Activated CD4-positive, alpha-beta T cell treated with anti-CD3 and anti-CD28 coated beads, Interleukin-2, amount 10 ng/mL, durations not matched to agents 24 days and 14 days (primary cell): ENCODE measurements at places on chromosomes 11 and 22. TPM values are rescaled to one million over a fixed set of nuclear protein-coding genes. Genes with fewer than 3 reads are reported as not detected.

Gene OR5B21
- not detected in 2 replicates for total RNA-seq

- H3K36me3 ChIP-seq: no peaks in the 10 kb centered on the region
- H3K4me1 ChIP-seq: no peaks in the 10 kb centered on the region
- H3K27me3 ChIP-seq: peaks cover 20% of the 10 kb centered on the region
Measured at GRCh38 chr11:57358543-57358961, 20.4 kb downstream of the P2RX3 start.

DNA sequence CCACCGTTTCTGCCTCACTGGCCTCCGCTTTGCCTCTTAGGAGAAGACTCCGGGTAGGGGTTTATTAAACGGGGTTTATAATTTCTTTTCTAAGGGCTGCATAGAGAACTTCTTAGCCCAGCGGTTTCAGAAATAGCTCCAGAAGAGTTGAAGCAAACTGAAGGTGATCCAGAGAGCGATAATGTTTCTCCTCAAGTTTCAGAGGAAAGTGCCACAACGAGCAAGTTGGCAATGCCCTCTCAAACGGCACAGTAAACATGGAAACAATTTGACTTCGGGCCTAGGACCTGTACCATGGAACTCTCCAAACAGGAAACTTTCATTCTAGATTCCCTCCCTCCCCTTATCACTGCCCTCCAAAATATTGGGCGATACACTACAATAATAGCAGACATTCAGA lies 1.0 kb downstream of the ADSL start:
- H3K36me3 ChIP-seq: peaks cover 24% of the 10 kb centered on the region
- peaks cover 30% of the 10 kb centered on the region for H3K4me1 ChIP-seq
- H3K27me3 ChIP-seq: no peaks in the 10 kb centered on the region
- no peak for DNase-seq
- peak overlapping the region; percentile 93 for H3K4me3 ChIP-seq
- peak overlapping the region; percentile 97 for H3K27ac ChIP-seq

- H3K27ac ChIP-seq: no peak overlapping the region
- H3K36me3 ChIP-seq: no peaks in the 10 kb centered on the region
- DNase-seq: no peak
- H3K4me3 ChIP-seq: no peak overlapping the region
- no peaks in the 10 kb centered on the region for H3K27me3 ChIP-seq
- H3K4me1 ChIP-seq: no peaks in the 10 kb centered on the region
Measured at GRCh38 chr11:126781942-126782341, 218.6 kb downstream of the KIRREL3 start.

DNA sequence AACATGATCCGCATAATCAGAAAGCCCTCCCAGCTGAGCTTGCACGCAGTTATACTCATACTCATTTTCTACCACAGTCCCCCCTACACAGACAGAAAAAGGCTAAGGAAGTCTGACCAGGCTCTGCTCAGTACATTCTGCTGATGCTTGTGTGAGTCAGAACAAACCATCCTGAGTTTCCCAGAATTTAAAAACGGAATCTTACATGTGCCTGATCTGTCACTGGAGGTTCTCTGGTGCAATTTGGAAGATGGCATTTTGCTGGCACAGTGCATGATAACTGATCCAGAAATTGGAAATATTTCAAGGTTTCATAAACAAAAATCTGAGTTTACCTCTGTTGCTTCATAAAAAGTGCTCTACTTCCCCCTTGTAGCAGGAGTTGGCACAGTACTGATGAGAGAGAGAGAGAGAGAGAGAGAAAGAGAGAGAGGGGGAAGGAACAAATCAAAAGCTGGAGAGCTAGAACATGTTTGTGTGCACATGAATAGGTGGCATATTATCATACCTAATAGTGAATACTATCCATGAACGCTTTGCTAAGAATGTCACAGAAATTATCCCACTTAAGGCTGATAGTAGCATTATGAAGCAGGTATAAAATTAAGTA lies 1085.3 kb downstream of the DLG2 start:
- no peaks in the 10 kb centered on the region for H3K4me1 ChIP-seq
- no peaks in the 10 kb centered on the region for H3K27me3 ChIP-seq
- H3K36me3 ChIP-seq: no peaks in the 10 kb centered on the region
